ENCODE measurements at places on chromosomes 6 and 20. TPM values are rescaled to one million over a fixed set of nuclear protein-coding genes. Genes with fewer than 3 reads are reported as not detected.

Gene C4A
- 0.99 TPM for total RNA-seq

Gene NEURL2
- 2.0 TPM for total RNA-seq

Gene RSPH9
- total RNA-seq, result 0.09 TPM

Gene LCA5
- total RNA-seq, result 4.2 TPM

Gene MMS22L
- 12.1 TPM for total RNA-seq

Gene MCUR1
- 5.3 TPM for total RNA-seq

Gene MDFI
- total RNA-seq, result 42.9 TPM

Gene FHL5
- not detected for total RNA-seq

Gene MAP3K5
- total RNA-seq, result 11.9 TPM

Gene FUT9
- not detected for total RNA-seq

Gene EYA4
- under 0.01 TPM for total RNA-seq

Gene RALGAPB
- 29.6 TPM for total RNA-seq

Gene SLC17A2
- not detected for total RNA-seq

Gene DLL1
- 0.75 TPM for total RNA-seq

Gene MARCKS
- 121 TPM for total RNA-seq

Gene CD109
- total RNA-seq, result 15.4 TPM

Gene CAGE1
- total RNA-seq, result 0.09 TPM

Gene MUC21
- total RNA-seq, result not detected

Gene RIPOR3
- under 0.01 TPM for total RNA-seq

Gene C2
- total RNA-seq, result 0.19 TPM

Gene VSTM2L
- 0.27 TPM for total RNA-seq

Gene MAP7
- total RNA-seq, result 0.36 TPM

Gene ADAM33
- total RNA-seq, result not detected

Gene TNFRSF6B
- total RNA-seq, result 10.2 TPM

Gene OLIG3
- not detected for total RNA-seq

Gene TREML1
- not detected for total RNA-seq

Gene HLA-DMB
- not detected for total RNA-seq

Gene NKAIN4
- not detected for total RNA-seq

Gene ZSCAN16
- 12.1 TPM for total RNA-seq

Gene SMOC2
- not detected for total RNA-seq

Gene COX4I2
- not detected for total RNA-seq

Gene TBXT
- not detected for total RNA-seq

Gene FAM184A
- total RNA-seq, result 0.18 TPM

Gene ARFGAP1
- 52.2 TPM for total RNA-seq

Gene MTFR2
- 1.5 TPM for total RNA-seq

Gene FOXQ1
- not detected for total RNA-seq

Gene LY86
- not detected for total RNA-seq

Gene C6orf15
- not detected for total RNA-seq

Gene ITPR3
- total RNA-seq, result 54.4 TPM

Gene CPXM1
- not detected for total RNA-seq

Gene PGC
- not detected for total RNA-seq
